Hepatocyte (in vitro differentiated cells): ENCODE measurements at places on chromosomes 12 and 14.

- no peak for DNase-seq
These were observed 999.8 kb upstream of the TMEM132C start for GRCh38 chr12:127267128-127267527.

GRCh38 chr12:121689430-121689829, 20.0 kb upstream of the MORN3 start:
- no peak for DNase-seq

GRCh38 chr12:109731231-109731731, 17.7 kb downstream of the FAM222A start:
- DNase-seq: no peak

DNA sequence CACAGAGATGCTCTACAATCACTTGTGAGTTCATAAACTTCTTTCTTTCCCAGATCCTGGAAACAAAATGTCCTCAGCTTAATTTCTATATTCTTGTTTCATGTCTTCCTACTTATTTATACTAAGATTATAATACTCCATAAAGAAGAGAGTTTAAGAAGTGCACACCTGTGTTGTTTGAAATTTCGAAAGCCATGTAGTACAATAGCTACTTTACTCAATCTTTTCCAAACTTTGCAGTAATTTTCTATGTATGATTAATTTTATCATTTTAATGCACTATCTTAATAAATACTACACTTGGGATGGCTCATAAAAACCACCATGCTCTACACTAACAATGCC, 300 bp upstream of the TTC5 start:
- no peak for DNase-seq

GRCh38 chr12:110338754-110339153, 57.7 kb downstream of the ATP2A2 start:
- no peak for DNase-seq

- no peak for DNase-seq
These were observed 2.1 kb downstream of the BICD1 start for GRCh38 chr12:32108787-32109186.

- DNase-seq: peak; percentile 85
These were observed 234.0 kb downstream of the SPTSSA start for GRCh38 chr14:34227834-34228649.

GRCh38 chr12:111342376-111342775, 26.5 kb downstream of the PHETA1 start:
- DNase-seq: no peak

- no peak for DNase-seq
These were observed 127.6 kb upstream of the AMIGO2 start for GRCh38 chr12:47207340-47207717.

GRCh38 chr12:55738123-55739024, 4.5 kb upstream of the GDF11 start:
- DNase-seq: peak; percentile 90

- no peak for DNase-seq
These were observed 249.0 kb downstream of the DPF3 start for GRCh38 chr14:72644758-72645489.

DNA sequence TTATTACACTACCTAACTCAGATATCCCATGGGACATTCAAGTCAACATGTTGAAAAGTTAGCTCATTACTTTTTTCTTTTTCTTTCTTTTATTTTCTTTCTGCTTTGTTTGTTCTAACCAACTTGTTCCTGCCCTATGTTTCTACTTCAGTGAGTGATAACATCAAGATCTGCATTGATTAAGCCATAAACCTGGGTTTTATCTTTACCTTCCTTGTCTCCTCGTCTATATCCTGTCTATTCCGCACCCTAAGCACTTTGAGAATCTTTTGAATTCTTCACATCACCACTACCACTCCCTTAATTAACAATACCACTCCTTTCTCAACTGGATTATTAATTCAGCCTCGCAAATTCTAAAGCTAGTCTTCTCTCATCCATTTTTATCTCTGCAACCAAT, 81.9 kb upstream of the AVPR1A start:
- no peak for DNase-seq

DNA sequence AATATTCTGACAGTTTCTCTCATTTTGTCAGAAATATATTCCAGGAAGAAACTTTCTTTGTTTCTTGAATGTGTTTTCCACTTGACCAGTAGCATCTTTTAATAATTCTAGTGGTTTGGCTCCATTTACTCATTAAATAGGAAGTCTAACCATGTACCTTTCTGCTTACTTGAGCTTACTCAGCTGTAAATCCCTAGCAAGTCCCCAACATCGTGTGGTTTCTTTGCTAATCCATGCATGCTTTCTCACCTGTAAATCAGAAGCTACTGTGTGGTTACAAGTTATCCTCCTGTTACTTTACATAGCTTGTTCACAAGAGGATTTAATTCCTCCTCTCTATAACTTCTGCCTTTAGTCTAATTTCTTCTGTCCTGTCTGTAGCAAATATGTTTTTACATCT, 227.7 kb downstream of the FSCB start:
- DNase-seq: no peak

DNA sequence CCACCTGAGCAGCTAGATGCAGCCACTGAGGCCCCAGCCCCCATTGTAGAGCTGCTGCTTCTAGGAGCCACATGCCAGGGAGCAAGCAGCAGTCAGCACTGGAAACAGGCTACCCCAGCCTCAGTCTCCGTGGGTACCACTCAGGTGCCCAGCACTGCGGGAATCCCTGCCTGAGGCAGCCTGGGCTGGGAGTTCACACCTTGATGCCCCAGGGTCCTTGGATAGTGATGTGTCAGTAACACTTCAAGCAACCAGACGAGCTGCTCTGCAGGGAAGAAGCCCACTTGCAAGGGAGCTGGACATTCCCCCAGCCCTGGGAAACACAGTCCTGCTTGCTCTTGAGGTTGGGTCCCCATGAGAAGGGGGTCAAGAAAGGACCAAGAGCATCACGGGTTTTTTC, 90.7 kb downstream of the ZFP36L1 start:
- DNase-seq: no peak

DNA sequence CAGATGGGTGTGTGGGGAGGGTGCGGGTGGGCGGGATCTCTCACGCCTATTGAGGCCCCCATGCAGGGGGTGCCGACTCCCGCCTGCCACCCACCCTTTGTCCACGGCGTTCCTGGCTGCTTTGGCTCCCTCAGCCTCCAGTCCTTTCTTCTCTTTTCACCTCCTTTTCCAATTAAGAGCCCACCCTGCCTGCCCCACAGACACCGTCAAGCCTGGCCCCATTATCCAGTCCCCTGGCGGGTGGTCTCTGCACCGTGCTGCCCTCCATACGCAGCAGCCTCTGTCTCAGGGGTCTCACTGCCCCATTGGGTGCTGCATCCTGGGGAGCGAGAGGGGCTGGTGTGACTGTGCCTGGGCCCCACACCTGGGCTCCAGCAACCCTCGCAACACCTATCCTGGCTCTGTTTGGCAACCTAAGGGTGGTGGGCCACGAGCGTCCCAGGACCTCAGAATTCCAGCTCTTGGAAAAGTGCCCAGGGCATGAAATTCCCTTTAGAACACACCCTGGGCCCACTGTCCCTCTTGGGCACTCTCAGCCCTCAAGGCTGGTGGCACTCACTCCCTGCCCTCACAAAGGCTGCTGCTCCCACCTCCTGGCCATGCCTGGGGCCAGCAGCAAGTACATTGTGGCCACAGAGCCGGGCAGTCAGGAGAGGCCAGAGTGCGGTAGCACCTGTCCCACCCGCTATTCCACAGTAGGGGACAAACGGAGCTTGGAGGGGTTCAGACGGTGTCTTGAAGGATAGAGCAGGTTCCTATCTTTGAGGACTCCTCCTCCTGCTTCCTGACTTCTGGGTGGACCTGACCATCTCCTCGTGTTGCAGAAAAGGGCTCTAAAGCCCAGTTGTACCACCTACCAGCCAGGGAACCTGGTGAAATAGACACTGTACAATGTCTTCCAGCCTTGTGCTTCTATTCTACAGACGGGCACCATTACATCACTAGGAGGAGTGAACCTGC, 114.1 kb downstream of the KIF26A start:
- DNase-seq: no peak

DNA sequence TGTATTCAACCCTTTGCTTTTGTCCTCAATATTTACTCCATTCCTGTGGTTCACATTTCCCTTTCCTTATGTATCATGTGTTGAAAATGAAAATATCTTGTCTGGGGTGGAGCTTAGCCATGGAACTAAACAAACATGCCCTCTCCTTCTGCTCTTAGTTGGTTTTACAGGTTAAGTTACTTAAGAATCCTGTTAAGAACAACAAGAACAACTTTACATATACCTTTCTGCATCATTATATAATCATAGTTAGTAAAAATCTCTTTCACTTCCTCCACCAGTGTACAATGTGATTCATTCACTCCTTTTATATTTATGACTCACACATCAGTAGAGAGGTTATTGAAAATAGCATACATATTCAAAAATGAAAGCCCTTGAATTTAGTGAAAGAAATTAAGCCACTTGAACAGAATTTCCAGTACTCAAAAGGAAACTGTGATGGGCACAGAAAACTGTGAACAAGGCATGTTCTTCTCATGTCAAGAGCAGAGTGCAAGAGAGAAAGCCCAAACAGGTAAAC, 307.7 kb downstream of the CCDC91 start:
- no peak for DNase-seq

- no peak for DNase-seq
These were observed 21.3 kb upstream of the POC1B start for GRCh38 chr12:89547101-89547500.
